ENCODE measurements at places on chromosomes 5 and 9.

DNA sequence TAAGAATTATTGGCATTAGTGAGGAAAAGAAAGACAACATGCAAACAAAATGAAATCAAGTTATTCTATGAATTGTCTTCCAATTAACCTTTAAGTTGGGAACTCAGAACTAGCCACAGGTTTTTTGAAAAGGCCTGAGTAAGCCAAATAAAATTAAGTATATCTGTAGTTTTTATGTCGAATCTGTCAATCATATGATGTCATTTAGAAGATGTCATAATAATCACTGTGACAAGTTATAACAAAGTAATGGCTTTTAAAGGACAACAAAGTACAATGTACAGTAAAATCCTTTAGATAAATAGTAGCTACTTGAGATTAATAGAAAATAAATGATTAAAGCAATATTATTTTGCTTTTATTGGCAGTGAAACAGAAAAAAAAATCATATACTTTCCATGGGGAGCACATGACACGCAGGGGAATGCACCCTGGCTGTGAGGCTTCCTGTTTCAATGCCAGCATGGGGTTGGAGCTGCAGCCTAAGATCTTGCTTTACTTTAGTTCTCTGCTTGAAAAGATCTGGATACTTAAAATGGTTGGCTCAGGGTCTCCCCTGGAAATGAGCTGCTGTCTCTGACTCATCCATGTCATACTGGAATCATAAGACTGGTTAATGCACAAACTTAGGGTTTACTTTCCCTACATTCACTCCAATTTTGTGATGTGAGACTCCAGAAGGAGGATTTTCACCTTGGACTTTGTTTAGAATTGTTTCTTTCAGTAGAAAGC lies 284.3 kb downstream of the TAF11L14 start:
- DNase-seq, result no peak
- H3K4me1 ChIP-seq, result no peaks in the 10 kb centered on the region
- no peaks in the 10 kb centered on the region for H3K36me3 ChIP-seq
- no peaks in the 10 kb centered on the region for H3K27me3 ChIP-seq
- no peak overlapping the region for H3K4me3 ChIP-seq

DNA sequence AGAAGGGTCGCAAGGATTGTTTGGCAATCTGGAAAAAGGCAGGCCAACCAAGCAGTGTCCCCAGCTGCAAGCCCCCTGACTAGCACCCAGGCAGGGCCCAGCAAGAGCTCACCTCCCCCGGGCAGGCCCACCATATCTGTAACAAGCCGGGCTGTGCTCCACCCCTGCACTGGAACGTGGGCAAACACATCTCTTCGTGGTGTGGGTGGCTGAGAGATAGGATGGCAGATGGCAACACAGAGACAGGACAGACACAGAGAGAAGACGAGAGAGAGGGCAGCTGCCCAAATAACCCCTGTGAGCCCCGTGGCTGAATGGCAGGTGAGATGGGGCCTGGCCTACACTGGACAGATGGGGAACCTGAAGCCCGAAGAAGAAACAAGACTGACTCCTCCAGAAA lies 9.4 kb downstream of the BBLN start:
- no peak overlapping the region for H3K27ac ChIP-seq
- H3K27me3 ChIP-seq, result no peaks in the 10 kb centered on the region
- H3K4me3 ChIP-seq, result no peak overlapping the region
- no peaks in the 10 kb centered on the region for H3K4me1 ChIP-seq

- H3K4me3 ChIP-seq, result no peak overlapping the region
- H3K36me3 ChIP-seq, result peaks cover 2% of the 10 kb centered on the region
- peak overlapping the region; percentile 61 for H3K27ac ChIP-seq
- peaks cover 32% of the 10 kb centered on the region for H3K4me1 ChIP-seq
- no peak for DNase-seq
- H3K27me3 ChIP-seq, result no peaks in the 10 kb centered on the region
These were observed 629.6 kb upstream of the DMAC1 start for GRCh38 chr9:8429157-8429556.

GRCh38 chr9:127972236-127972871 lies 8.4 kb downstream of the EEIG1 start:
- H3K36me3 ChIP-seq, result peaks cover 53% of the 10 kb centered on the region
- H3K27ac ChIP-seq, result peak overlapping the region; percentile 93
- H3K4me3 ChIP-seq, result peak overlapping the region; percentile 74

All from activated CD4-positive, alpha-beta memory T cell treated with anti-CD3 and anti-CD28 coated beads, Interleukin-2, amount 10 ng/mL, durations not matched to agents 7 days and 5 days (primary cell).